Tibial nerve (tissue), 4 donors: ENCODE measurements at places on chromosomes 4 and X. TPM values are rescaled to one million over a fixed set of nuclear protein-coding genes. Genes with fewer than 3 reads are reported as not detected.

SMPX gene
- total RNA-seq: not detected

WNK3 gene
- 2.2 TPM for total RNA-seq

AWAT2 gene
- total RNA-seq: not detected

TEX13C gene
- total RNA-seq: not detected

USP17L28 gene
- total RNA-seq: not detected
